ENCODE measurements at places on chromosomes 2 and 18.

DNA sequence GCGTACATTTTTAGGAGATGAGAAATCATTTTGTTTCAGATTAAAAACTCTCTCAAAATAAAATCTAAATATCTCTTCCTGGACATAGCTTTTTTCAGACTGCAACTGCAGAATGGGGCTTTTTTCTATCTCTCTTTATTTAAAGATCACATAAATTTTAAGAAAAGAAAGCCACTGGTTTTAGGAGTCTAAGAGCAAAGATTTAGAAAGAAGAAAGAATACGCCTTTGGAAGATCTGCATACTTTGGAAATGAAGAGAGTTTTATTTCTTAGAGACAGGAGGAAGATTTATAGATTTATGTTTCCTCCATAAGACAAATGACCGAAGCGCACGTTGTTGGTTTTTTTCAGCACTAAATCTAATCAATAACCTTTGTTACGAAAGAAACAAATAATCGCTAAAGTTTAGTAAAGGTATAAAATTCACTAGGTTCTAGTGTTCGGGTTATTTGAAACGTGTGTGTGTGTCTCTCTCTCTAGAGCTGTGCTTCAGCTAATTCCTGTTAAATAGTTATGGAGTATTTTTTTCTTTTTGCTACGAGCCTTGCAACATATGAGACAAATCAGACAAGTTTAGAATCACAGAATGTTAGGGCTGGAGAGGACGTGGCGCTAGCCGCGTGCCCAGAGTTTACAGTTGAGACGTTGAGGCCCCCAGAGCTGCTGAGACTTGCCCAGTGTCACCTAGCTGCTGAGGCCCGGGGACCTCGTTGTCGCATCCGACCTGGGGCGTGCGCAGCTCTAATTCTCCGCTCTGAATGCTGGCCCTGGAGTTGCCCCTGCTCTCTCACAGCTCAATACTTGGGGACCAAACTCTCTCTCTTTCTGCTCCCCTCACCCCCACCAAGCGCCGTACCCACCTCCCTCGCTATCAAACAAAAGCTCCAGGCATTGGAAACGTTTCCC lies 69.9 kb downstream of the CTAGE1 start:
- DNase-seq = no peak

- DNase-seq = no peak
Measured at GRCh38 chr2:61834893-61835292, 19.0 kb downstream of the FAM161A start.

DNA sequence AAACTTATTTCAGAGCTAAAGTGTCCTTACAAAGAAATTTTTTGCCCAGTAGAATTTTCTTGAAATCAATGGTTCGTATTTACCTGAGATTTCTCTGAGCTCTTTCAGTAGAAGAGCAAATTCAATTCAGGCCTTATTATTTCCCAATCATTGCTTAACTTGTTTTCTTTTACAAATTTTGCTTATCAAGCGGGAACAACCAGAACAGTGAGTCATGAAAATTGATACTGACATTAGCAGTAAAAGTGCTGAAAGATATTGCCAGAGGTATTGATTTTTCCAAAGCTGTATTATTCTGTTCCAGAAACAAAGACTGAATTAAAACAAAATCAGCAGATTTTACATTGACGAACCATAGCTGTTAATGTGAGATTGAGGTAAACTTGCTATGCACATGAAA lies 10.1 kb upstream of the RIOK3 start:
- DNase-seq = no peak

DNA sequence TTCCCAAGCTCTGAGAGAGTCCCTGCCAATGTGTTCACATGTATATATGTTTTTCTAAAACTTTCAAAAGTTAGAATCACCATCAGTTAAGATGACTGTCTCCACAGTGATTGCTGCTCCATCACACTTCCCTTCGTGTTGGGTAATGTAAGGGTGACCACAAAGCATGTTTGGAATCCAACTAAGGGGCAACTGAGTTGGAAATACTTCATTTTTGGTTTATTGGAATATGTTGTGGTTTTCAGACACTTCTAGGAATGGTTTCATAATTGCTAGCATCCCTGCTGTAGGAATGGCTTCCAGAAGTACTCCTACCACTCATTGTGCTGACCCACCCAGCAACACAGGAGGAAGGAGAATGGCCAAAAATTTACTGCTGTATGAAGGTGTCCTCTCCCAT lies 212.5 kb upstream of the GULP1 start:
- DNase-seq = no peak

DNA sequence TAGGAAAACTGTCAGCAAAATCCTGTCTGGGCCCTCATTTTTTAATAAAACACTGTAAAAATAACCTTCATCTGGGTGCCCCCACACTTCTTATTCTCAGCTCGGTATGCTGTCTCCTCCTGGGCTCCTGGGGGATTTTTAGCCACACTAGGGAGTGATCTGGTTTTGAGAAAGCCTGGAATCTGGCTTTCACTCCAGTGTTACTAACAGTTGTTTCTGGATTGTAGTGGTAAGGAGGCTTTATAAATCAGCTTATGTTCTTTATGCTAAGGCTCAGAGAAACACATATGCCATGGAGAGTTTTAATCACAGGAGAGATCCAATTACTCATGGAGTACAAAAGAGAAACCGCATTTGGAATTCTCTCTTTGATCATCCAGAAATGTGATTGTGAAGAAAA lies 744.3 kb upstream of the SOX11 start:
- no peak for DNase-seq

- DNase-seq = no peak
Measured at GRCh38 chr18:13608791-13609532, 117.4 kb downstream of the FAM210A start.

GRCh38 chr2:35503311-35503710 lies 852.3 kb upstream of the CRIM1 start:
- no peak for DNase-seq

DNA sequence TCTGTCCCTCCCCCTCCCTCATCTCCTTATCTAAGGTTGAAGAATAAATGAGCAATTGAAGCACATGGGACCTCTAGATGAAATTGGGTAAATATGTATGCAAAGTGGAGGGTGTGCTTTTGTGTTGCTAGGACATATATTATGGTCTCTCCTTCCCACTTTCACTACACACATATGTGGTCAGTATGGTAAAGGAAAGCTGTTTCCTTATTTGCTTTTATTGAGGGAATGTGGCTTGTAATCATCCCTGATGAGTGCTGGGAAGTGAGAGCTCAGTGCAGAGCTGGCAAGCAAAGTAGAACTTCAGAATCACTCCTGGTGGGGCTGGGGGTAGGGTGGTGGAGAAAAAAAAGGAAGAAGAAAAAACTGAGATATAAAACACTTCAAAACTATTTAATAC lies 189.9 kb upstream of the ATP5MC3 start:
- DNase-seq = no peak

DNA sequence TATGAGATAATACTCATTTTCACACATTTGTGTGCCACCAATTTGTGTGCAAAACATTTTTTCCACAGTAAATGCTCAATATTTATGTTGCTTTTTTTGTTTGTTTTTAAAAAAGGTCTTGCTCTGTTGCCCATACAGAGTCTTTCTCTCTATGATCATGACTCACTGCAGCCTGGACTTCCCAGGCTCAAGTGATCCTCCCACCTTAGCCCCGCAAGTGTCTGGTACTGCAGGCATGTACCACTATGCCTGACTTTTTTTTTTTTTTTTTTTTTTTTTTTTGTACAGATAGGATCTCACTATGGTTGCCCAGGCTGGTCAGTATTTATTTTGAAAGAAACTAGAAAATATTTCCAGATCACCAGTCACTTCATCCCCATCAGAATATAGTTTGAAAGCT lies 297.8 kb upstream of the GYPC start:
- no peak for DNase-seq

DNA sequence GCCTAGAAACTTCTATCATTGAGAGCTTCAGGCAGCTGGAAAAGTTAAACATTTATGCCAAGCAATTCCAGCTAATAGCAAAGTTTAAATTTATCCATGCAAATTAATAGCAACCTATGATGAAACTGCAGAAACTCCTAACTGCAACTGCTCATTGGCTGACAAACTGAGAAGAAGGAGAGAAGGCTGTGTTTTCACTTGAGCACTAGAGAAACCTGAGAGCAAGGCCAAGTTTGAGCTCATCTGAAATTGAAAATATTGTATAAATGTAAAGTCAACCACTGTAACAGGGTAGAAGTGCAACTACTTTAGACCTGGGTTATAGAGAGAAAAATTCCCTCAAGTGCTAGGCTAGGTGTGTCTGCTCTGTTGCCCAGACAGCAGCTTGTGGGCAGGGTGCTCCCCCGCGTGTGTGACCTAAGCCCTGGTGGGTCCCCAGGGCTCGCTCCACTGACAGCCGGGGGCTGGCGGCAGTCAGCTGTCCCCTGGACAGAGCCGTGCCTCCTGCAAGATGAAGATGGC lies 50.2 kb downstream of the CABYR start:
- no peak for DNase-seq

DNA sequence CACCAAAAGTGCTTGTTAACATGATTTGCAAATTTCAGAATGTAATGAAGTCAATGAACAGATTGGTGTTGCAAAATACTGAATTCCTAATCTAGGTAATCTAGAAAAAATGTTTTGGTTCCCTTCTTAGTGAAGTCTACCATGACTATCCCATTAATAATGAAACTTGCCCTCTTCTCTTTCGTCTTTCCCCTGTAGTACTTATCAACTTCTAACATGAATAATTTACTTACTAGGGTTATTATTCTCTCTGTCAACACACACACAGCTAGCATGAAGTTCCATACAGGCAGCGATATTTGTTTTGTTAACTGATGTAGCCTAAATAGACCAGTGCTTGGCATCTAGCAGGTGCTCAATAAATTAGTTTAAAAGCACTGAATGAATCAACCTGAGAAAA lies 160.2 kb downstream of the NCK2 start:
- DNase-seq = no peak

- DNase-seq = no peak
Measured at GRCh38 chr18:43277164-43277600, at the start of gene SYT4. SYT4 (minus strand) TSS chr18:43277490; CDS start chr18:43277281, 209 bp downstream.

DNA sequence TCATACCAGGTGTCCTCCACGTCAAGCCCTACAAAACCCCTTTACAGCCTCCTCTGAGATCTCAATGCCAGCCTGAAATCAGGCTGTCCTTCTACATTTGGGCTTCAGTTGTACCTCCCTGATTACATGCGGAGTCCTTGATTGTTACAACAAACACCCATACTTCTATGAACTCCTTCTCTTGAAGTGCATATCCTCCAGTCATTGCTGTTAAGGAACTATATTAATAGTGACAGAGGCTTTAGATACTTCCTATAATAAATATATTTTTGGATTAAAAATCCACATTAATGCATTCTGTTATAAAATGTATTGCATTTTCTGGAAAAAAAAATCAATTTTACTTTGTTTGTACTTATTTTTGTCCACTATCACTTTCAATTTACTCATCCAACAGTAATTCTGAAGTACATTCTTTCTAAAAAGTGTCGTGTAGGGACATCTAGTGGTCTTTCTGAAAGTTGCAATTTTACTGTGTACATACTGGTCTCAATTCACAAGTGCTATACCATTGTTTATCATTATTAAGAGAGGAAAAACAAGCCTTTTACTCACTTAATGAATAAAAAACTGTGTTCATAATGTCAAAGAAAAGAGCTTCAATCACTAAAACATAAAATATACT lies 316.4 kb downstream of the DSEL start:
- no peak for DNase-seq

DNA sequence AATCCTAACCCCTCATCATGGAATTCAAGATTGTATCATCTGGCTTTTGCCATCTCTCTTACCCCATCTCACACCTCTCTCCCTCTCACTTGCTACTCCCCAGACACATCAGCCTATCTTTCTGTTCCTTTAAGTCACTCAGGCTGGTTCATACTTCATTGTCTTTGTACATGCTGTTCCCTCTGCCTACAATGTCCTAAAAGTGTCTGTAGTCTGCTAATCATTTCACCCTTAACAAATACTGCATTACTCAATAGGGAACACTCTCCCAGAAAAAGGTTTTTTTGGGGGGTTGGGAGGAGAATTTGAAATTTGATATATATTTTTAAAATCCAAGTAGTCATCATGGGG lies 146.2 kb upstream of the KLF7 start:
- DNase-seq = no peak

DNA sequence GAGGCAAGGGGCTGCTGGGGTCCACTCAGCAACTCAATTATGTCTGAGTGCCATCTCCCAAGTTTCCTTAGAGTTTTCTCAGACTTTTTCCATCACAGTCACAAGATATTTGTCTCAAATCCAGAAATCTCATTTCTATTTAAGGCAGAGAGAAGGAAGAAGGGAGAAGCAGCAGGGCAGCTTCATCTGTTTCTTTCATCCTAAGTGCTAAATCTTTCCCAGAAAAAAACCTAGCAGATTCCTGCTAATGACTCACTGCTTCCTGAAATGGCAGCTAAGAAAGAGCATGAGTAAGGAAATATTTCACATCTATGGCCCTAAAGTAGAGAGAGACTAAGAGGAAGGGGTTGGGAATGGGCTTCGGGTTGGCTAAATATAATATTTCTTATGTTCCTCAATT lies 88.0 kb downstream of the KYNU start:
- DNase-seq = no peak

DNA sequence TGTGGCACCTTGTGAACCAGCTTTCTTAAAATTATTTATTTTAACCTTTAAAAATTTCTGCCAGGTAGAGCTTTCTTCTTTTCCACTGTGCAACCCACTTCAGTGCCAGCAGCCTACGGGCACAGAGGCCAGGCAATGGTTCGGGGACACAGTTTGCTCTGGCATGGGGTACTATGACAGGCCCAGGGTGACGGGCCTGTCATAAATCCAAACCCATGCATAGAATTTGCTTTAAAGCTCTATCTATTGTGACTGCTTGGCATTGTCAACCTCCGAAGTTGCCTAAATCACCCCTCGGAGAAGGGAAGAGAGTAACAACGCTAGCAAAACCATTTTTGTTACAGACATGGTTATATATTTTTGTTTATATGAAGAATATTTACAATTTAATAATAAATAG lies 1.5 kb downstream of the ODC1 start:
- no peak for DNase-seq

DNA sequence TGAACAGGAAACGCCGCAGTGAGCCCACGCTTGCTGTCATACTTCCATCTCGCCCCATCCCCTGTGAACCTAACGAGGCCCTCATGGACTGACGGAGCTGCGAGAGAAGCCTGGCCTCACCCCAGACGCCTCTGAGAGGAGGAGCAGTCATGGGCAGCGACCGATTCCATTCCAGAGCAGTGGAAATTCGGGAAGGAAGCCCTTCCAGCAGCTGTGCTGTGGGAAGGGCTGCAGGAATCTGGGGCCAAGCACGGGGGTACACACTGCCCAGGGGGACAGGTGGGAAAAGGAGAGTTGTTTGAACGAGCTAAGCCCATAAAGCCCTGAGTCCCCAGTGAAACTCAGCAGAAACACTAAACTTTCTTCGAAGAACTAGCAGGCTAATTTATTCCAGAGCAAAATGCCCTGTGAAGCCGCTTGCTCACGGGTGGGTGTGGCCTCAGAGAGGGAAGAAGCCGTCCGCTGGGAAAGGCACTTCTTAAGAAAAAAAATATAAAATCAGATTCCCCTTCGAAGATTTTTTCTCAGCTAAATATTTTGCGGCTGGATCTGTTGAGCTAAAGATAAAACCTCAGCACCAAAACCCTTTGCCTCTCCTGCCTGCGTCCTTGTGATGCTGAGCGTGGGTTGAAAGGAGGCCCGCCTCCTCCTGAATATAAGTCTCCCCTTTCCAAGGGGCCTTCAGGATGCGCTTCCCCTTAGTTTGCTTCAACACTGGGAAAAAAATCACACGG lies 38.2 kb downstream of the ANKMY1 start:
- no peak for DNase-seq

GRCh38 chr2:16470936-16471490 lies 194.6 kb downstream of the CYRIA start:
- DNase-seq = no peak
